ENCODE measurements at places on chromosomes 12 and 14.

- peak; percentile 95 for DNase-seq
Observed at GRCh38 chr12:96233939-96234461, 39.8 kb downstream of the ELK3 start.

GRCh38 chr14:24920265-24921075 lies 129.5 kb downstream of the STXBP6 start:
- DNase-seq, result no peak

GRCh38 chr12:10501030-10501429 lies 4.7 kb upstream of the EIF2S3B start:
- peak; percentile 11 for DNase-seq

- DNase-seq, result no peak
Observed at GRCh38 chr12:106581543-106582248, 1.1 kb upstream of the RFX4 start.

DNA sequence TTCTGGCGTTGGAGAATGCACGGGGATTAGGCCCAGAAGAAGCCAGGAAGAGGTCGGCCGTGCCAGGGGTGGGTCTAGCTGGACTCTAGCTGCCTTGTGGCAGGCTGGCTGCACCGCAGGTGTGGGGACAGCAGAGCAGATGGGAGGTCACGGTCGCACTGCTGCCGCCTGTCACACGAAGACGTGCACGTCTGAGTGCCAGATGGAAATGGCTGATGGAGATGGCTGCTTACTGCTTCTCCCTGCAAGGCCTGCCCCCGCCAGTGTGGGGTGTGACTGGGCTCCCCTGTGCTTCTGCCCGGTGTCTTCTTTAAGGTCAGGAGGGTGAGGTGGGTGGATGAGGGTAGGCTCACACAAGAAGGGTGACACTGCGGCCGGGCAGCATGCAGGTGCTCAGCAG lies 79.0 kb downstream of the MOK start:
- no peak for DNase-seq

- no peak for DNase-seq
Observed at GRCh38 chr12:123100882-123101281, 50.0 kb downstream of the PITPNM2 start.

Data from astrocyte of the cerebellum (primary cell).